HT-29 (cell line): ENCODE measurements at places on chromosomes 1 and 21.

DNA sequence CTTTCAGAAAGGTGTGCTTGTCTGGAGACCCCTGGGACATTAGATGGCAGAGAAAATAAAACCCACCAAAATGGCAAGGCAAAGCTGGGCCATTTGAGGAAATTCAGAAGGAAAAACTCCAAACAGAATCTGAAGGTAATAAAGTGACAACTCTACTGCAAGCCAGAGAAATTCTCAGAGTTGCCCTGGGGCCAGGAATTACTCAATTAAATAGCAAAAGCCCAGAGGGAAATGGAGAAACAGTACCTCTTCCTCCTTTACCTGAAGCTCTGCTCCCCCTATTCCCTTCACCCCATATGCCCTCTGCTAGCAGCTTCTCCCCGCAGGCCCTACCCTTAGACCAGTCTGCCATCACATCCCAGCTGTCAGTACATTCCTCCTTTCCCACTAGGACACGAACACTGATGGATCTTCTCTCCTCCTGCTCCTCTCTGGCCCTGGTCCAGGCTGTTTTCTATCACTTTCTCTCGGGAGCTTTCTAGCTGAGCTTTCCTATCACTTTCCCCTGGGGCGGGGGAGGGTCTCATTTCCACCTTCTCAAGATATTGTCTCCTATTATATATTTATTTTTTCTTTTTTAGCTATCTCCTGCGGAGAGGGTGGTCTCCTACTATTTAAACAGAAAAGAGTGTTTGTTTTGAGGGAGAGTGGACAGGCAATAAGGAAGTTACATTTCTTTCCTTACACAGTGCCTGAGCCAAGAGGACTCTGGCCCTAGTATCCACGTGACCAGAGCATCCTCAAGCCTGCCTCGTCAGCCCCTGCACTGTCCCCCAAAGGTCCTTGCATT, 47.7 kb upstream of the RBM15 start:
- DNase-seq, result no peak

- DNase-seq, result no peak
Observed at GRCh38 chr1:245285168-245285567, 130.4 kb downstream of the KIF26B start.

DNA sequence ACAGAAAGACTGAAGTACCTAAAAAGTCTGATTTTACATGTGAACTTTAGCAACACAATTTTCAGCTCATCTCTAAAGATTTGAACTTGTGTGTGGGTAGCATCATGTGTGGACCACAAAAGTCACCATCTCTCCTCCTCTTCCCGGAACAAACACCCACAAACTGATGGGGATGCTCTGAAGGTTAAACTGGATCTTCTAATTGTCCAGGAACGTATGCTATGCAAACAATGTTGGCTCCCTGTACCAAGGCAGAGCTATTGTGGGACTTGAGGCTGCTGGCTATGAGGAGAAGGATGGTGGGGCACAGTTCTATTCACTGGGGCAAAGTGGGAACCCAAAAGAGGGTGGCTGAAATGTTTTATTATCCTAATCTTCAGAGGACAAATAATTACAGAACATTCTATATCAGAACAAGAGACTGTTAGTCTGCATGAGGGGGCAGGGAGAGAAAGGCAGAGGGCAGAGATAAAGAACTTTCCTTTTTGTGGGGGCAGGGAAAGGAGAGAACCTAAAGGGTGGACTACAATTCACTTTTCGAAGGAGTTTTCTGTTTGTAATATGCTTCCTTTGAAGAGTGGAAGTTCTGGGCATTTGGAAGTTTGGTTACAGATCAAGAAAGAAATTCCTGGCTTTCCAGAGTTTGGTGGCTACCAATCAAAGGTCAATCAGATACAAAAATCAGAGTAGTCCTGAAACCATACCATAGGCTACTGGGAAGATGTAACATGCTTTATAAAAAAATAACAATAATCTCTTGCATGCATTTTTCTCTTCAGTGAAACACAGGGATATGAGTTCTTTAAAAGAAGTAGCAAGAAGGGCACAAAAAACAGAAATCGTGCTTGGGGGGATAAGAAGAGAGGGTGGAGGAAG, 62.9 kb downstream of the GADD45A start:
- no peak for DNase-seq

GRCh38 chr1:226110249-226111097, 48.0 kb downstream of the H3-3A start:
- peak; percentile 72 for DNase-seq

DNA sequence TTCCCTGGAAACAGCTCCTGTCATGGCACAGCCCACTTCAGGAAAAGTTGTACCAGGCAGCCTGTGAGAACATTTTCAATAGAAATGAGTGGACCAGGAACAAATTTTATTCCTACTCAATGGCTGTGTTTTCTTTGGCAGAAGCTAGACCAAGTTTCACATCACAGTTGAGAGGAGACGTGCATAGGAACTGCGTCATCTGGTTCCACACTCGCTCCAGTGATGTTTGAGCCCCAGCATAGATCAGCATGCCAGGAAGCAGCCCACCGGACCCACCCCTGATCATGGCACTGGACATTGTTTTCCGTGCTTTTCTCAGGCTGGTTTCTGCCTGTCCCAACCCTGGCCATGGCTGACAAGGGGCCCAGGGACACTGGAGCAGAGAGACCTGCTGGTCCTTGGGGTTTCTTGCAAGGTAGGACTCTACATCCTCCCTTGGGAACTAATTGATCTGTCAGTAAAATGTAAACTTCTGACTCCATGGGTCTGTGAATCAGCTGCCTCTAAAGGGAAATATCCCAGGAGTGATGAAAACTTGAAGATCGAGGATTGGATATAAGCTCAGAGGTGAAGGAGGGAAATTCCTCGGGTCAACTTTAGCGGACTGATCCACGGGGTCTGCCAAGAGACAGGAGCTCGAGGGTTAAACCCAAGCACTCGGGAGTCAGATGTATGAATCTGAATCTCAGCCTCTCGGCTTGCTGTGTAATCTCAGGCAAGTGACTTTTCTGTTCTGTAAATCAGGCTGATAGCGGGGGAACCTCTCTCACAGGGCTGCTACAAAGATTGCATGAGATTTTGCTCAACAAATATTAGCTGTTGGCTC, 35.7 kb downstream of the NEK2 start:
- DNase-seq, result no peak

- DNase-seq, result no peak
Observed at GRCh38 chr1:96509951-96510350, 211.6 kb upstream of the PTBP2 start.

DNA sequence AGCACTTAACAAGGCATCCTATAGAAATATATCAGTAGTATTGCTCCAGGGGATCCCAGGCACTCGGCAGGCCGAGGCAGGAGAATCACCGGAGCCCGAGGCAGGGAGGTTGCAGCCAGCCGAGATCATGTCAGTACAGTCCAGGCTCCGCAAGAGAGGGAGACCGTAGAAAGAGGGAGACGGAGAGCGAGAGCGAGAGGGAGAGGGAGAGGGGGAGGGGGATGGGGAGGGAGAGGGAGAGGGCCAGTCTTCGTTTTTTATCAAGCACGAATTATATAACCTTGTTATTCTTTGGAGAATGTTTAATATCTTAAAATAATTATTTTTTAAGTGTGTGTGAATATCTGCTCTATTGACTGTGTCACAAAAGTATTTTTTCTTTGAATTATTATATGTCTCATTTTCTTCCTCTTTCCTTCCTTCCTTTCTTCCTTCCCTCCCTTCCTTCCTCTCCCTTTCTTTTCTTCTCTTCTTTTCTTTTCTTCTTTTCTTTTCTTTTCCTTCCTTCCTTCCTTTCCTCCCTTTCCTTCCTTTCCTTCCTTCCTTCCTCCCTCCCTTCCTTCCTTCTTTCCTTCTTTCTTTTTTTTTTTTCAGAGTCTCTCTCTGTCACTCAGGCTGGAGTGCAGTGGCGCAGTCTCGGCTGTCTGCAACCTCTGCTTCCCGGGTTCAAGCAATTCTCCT, 233.7 kb downstream of the SRGAP2C start:
- no peak for DNase-seq

GRCh38 chr1:194940336-194941030, 1667.8 kb downstream of the KCNT2 start:
- DNase-seq, result no peak
